ENCODE measurements at places on chromosomes 2 and 18.
A peak's percentile ranks its signal among the peaks of the same experiment; 100 is the strongest.

GRCh38 chr2:105787376-105788318 lies 42.9 kb downstream of the NCK2 start:
- no peak for DNase-seq

GRCh38 chr2:97919858-97920257 lies 75.9 kb downstream of the TMEM131 start:
- no peak for DNase-seq

DNA sequence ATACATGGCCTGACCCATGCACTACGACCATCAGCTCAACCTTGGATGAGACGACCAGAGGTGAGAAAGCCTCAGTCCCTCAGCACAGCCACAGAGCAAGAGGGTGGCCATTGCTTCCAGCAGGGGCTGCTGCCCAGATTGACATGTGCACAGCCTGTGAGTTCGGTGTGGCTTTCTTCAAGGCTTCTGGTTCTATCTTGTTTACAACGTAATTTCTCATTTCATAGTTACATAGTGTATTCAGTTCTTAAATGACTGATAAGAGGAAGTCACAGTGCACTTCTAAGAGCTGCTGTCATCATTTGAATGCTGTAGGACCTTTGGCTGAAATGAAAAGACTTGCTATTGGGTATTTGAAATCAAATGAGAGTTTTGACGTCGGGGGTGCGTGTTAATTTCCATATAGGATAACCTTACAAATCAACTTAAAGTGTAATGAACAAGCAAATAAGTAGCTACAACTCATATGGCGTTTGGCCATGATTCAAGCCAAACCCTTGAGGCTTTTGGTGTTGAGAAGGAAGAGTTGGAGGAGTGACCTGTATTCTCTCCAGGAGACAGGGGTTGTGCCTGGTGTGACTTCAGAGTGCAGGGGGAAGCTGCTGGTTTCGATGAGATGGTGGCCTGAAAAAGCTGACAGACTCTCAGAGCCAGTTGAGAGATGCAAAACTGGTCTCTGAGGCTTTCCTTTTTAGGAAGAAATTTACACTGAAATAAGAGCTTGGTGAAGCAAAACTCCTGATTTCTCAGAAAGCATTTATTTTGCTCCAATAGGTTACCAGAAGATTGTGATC lies 51.0 kb downstream of the TSHZ1 start:
- no peak for DNase-seq

GRCh38 chr2:177675350-177675821 lies 282.8 kb downstream of the AGPS start:
- DNase-seq = no peak

DNA sequence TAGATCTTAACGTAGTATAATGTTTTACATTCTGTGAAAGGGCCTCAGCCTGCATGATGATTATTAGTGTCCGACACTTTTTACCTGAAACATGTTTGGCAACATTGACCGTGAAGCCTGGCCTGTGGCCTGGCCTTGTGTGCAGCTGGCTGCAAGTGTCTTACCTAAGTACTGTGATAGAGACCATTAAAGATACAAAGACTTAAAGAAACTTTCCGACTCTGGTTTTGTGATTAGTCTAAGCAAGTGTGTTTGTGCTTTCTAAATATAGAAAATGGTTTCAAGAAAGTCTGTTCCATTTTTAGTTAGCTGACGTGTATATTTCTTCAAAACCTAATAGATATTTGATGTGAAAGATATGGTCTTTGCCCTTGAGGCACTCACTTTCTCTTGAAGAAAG lies 601.8 kb downstream of the LRP1B start:
- DNase-seq = no peak

- DNase-seq = no peak
Measured at GRCh38 chr18:22572341-22572740, 154.6 kb upstream of the CTAGE1 start.

DNA sequence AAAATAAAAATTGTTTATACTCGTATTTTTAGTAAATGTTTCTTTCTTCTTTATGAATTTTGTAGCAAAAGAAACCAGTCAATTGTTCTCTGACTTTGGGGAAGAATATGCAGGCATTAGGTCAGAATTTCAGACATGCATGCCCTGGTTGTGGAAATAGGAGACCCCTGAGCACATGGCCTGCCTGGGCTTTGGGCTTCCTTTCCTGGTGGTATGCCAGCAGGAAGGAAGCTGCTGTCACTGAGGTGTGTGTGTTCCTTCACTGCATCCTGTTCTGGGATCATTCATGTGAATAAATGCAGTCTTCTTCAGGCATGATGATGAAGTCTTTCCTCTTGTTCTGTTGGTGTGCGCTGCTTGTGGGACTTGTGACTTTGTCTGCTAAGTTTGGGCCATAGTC lies 920.2 kb upstream of the VRK2 start:
- no peak for DNase-seq

- DNase-seq = no peak
Measured at GRCh38 chr2:178177066-178177679, 17.1 kb upstream of the OSBPL6 start.

GRCh38 chr2:37156071-37156856 lies 516 bp downstream of the EIF2AK2 start:
- peak; percentile 29 for DNase-seq

- no peak for DNase-seq
Measured at GRCh38 chr2:64361151-64361938, 92.6 kb upstream of the LGALSL start.

GRCh38 chr2:3307901-3308300 lies 69.7 kb downstream of the EIPR1 start:
- DNase-seq = no peak

- DNase-seq = no peak
Measured at GRCh38 chr2:233183869-233184418, 67.5 kb upstream of the ATG16L1 start.

- DNase-seq = no peak
Measured at GRCh38 chr2:75162897-75163296, 36.4 kb downstream of the TACR1 start.

- DNase-seq = no peak
Measured at GRCh38 chr2:30684516-30684915, 122.7 kb downstream of the CAPN13 start.

- DNase-seq = no peak
Measured at GRCh38 chr2:113098041-113098440, 29.4 kb upstream of the IL1RN start.

DNA sequence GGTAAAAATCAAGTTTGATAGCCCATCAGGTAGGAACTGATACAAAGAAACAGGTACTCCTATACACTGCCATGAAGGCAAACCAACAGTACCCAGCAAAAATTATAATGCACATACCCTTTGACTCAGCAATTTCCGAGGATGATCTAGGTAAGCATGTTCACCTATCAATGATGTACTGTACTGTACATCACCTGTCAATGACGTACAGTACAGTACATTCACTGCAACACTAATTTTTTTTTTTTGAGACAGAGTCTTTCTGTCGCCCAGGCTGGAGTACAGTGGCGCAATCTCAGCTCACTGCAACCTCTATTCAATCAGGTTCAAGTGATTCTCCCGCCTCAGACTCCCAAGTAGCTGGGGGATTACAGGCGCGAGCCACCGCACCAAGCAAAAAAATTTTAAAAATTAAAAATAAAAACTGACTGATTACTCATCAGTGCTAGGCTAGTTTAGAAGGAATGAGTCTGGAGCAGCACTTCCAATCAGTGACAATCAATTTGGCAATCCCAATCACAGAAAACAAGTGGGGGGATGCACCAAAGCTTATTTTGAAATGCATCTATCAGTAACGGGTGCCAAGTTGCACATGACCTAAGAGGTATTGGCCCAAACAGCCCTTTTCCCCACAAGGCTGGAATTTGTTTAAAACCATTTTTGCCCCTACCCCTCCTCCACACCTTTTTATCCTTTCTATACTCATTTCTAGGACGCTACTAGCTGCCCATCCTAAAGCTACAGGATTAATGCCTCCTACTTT lies 8.2 kb downstream of the SRSF7 start:
- DNase-seq = peak; percentile 53

DNA sequence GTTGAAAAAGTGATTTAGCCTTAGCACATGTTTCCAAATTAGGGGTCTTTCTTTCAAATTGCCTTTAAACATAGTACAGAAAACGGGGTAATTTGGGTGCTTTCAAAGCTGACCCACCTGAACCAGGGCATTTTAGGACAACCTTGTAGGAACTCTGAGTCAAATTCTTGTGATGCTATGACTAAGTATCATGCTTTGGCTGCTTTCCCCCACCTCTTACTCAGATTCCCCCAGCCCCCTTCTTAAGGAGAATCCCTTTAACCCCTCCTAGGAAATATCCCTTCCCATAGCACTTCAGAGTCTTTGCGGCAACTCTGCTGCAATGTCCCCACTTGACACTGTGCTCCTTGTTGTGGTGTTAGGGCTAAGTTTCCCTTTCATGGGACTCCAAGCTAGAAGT lies 18.6 kb upstream of the KLF7 start:
- no peak for DNase-seq

DNA sequence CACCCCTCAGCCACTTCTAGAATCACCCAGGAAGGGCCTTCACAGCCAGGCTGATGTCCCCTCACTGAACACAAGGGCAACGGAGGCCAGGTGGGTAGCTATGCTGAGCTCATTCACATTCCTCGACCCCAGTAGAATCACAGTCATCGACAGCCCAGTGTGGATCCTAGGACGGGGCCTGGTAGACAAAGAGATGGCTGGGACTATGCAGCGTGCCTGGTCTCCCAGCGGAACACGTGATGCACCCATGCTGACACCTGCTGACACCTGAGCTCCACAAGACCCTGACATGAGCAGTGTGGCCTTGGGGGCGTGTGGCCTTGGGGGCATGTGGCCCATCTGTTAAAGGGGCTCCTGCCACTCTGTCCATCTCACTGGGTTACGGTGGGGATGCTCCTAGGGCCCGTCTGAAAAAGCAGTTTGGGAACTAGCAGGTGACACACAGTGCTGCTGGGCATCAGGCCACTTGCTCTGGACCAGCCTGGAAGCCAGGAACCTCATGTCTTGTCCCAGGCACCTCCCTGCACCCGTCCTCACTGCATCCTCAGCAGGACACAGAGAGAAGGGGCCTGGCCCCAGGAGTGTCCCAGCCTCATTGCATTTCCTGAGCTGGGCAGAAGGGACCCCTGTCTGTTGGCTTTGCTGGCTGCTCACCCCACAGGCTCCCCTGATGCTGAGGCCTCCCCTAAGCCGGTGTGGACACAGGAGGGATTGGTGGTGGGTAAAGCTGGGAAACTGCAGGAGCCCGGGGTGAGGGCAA lies 9.7 kb downstream of the ECEL1 start:
- no peak for DNase-seq

DNA sequence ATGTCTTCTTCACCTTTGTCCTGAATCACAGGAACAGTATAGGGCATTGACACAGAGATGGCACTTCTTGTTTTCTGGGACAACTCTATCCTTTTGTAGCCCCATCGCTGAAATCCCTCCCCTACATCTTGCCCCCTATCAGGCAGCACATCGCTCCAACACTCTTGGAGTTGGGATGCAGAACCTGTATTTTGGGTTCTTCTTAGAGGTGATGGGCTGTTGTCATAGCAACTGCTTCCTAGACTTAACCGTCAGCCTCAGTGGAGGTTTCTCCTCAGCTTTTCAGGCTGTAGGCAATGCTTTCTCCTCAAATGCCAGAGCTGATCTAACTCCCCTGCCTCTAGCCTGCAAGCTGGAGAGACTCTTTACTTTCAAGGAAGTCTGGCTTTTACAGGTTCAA lies 99.9 kb upstream of the SPRED2 start:
- no peak for DNase-seq

- DNase-seq = no peak
Measured at GRCh38 chr2:227436436-227437174, 35.4 kb upstream of the AGFG1 start.

DNA sequence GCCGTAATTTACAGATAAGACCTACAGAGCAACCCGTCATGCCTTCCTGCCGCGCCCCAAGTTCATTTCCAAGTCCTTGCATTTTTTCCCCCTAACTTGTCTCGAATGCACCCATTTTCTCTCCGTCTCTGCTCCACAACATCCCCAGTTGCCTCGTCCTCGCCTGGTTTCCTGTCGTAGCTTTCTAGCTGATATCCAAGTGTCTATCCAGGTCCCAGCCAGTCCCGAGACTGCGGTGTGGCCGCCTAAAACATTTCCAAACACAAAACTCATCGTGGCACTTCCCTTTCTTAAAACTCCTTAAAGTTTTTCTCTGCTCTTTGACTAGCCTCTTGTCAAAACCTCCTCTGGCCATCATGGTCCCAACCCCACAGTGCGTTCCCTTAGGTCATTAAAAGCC lies 1.2 kb upstream of the BARD1 start:
- no peak for DNase-seq

- DNase-seq = no peak
Measured at GRCh38 chr2:36383726-36384125, 28.1 kb downstream of the CRIM1 start.

GRCh38 chr2:196500686-196501431 lies 138.7 kb upstream of the CCDC150 start:
- DNase-seq = no peak

- DNase-seq = no peak
Measured at GRCh38 chr2:65072181-65072970, 16.2 kb downstream of the CEP68 start.

GRCh38 chr18:41370740-41371139 lies 584.3 kb upstream of the PIK3C3 start:
- DNase-seq = no peak

DNA sequence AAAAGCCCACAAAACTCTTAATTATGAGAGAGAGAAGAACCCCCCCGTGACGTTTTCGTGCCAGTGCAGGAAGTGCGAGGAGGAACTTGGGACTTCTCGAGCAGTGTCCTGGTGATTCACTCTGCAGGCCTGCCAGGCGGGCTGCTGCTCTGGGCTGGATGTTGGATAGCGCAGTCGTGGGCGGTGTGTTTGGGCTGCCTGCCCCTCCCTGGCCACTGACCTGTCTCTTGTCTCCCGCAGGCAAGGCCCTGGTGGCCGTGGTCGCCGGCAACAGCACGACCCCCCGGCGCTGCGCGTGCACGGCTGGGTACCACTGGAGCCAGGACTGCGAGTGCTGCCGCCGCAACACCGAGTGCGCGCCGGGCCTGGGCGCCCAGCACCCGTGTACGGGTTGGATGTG lies 29.0 kb downstream of the TNFRSF11A start:
- DNase-seq = no peak

- DNase-seq = no peak
Measured at GRCh38 chr18:612156-612555, 15.4 kb downstream of the CLUL1 start.

GRCh38 chr18:24976502-24976901 lies 375.5 kb downstream of the ZNF521 start:
- no peak for DNase-seq

- no peak for DNase-seq
Measured at GRCh38 chr2:31232586-31232985, 1.4 kb upstream of the EHD3 start.

- no peak for DNase-seq
Measured at GRCh38 chr2:188979187-188980114, 5.3 kb downstream of the COL3A1 start.

GRCh38 chr2:137156221-137156844 lies 391.0 kb downstream of the THSD7B start:
- no peak for DNase-seq
